NCI-H2171 (cell line): ENCODE measurements at places on chromosomes 7 and 10.

DNA sequence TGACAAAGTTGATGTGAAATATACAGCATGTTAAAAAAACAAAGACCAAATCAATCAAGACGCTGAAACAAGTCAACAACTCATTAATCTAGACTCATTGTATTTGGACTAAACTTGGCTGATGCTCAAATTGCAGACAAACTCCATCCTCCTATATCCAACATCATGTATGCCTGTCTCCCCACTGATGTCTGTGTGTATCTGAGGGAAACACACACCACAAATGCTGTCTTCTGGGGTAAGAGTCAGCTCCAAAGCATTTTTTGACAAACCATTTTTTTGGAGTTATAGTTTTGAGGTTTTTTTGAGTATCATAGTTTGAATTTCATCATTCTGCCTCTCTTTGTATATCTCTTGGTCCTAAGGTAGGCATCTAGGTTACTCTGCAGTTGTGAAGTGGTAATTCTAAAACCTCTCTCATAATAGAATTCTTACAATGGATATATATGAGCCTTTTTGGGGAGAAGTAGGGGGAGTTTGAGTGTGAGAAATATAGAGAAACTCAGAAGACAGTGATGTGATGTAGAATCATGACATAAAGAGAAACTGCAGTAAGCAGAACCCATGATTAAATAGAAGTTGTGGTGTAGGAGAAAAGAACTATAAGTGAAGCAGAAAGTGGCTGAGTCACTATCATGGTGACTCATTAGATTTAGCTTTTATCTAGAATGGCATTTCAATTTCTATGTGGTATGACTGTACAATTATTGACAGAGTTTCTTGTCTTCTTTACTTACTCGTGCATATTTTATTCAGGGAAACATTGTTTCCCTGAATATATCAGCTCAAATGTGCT lies 1531.1 kb upstream of the LRRTM3 start:
- no peak for DNase-seq

DNA sequence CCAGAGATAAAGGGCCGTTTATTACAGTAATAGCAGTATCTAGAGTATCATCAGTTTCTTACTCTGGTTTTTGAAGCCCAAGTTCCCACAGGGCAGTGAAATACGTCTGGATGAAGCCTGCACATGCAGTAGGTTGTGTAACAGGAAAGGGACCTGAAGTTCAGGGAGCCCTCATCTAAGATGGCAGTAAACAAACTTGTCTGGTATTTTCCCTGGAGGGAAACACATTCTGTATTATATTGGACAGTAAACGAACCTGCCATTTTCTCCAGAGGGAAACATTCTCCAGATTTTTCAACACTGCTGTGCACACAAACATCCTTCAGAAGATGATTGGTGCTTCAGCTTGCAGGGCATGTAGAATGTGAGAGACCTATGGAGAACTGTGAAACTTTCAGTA lies 189.9 kb downstream of the TFEC start:
- no peak for DNase-seq

GRCh38 chr7:70762696-70763095 lies 369.2 kb upstream of the GALNT17 start:
- DNase-seq, result no peak

DNA sequence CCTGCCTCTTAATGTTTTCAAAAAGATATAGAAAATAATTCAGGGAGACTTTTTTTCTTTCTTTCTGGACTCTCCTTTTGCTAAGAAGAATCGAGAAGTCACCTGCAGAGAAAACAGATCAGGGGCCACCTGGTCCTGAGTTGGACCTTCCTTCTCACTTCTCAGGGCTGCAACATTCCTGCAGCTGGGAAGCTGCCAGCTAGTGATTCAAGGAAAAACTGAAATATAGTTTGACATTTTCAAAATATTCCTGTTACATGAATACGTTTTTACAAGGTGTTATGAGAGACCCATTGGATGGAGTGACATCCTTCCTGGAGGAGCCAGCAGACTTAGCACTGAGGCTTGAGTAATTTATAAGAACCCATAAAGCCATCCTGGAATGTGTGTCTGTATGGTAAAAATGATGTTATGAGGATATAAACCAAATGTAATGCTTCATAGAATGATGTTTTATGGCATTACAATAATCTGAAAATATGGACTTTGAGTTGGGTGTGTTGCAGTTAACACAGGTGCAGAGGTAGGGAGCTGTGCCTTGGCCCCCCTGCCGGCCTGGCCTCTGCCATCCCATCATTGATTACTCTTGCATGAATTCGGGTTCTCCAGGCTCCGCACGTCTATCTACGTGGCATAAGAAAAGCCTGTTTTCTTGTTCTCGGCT lies 149.7 kb downstream of the PAXIP1 start:
- no peak for DNase-seq

- no peak for DNase-seq
These were observed 253.6 kb downstream of the KCNMA1 start for GRCh38 chr10:77383861-77384553.

- DNase-seq, result no peak
These were observed 699.9 kb downstream of the INHBA start for GRCh38 chr7:41002741-41003610.
